ENCODE measurements at places on chromosomes 2 and 18.

- DNase-seq, result no peak
These were observed 601.2 kb downstream of the LRP1B start for GRCh38 chr2:141529659-141530058.

DNA sequence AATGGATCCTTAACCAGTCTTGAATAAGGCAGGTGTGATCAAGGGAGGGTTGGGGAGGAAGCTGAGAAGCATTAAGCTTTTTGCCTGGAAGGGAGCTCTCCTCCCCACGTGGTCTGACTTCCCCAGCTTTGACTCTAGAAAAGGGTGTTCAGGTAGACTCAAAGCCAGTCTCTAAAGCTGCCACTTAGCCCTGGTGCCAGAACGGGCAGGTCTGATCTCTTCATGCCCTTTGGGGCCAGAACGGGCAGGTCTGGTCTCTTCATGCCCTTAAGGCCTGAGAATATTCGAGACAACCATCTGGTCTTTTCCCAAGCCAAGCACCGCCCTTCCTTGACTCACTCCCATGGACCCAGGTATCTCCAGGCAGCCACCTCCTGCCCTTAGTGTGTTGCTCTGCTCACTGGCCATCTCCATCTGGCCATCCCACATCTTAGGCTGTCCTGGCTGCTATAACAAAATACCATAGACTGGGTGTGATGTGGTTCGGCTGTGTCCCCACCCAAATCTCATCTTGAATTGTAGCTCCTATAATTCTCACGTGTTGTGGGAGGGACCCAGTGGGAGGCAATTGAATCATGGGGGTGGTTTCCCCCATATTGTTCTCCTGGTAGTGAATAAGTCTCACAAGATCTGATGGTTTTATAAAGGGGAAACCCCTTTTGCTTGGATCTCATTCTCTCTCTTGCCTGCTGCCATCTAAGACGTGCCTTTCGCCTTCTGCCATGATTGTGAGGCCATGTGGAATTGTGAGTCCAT is 59.4 kb downstream of the SNORC start:
- DNase-seq, result no peak

GRCh38 chr2:162768656-162769055 is 69.9 kb downstream of the KCNH7 start:
- DNase-seq, result no peak

GRCh38 chr2:105378276-105378840 is 20.5 kb downstream of the FHL2 start:
- no peak for DNase-seq

DNA sequence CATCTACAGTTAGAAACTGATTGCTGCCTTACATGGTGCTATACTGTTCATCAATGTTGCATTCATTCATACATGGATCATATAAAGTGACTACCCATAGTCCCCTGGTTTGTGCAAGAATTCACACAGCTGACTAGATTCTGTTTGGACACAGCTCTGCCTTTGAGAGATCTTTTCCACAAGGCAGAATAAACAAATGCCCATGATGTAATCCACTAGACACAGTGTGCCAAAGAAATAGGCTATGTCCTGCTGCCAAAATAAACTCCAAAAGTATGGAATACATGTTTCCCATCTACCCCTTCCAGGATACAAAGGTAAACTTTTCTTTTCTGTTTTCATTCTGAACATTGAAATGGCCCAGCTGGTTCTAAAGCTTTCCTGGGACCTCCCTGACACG is 269.4 kb upstream of the CHAC2 start:
- peak; percentile 40 for DNase-seq

- no peak for DNase-seq
These were observed 813.7 kb downstream of the ERBB4 start for GRCh38 chr2:211724933-211725332.

DNA sequence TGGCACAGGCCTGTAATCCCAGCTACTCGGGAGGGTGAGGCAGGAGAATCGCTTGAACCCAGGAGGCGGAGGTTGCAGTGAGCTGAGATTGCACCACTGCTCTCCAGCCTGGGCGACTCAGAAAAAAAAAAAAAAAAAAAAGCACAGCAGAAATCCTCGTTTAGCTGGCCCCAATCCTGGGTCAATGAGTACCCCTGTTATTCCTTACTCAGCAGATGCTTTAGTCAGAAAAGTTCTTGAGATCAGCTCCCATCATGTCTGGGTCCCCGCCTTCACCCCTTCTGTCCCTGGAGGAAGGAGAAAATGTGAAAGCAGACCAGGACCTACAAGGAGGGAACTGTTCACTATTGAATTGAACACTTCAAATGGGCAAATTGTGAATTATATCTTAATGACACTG is 16.4 kb upstream of the KCNG3 start:
- DNase-seq, result no peak

- no peak for DNase-seq
These were observed 60.3 kb downstream of the KIAA2012 start for GRCh38 chr2:202133200-202133908.

DNA sequence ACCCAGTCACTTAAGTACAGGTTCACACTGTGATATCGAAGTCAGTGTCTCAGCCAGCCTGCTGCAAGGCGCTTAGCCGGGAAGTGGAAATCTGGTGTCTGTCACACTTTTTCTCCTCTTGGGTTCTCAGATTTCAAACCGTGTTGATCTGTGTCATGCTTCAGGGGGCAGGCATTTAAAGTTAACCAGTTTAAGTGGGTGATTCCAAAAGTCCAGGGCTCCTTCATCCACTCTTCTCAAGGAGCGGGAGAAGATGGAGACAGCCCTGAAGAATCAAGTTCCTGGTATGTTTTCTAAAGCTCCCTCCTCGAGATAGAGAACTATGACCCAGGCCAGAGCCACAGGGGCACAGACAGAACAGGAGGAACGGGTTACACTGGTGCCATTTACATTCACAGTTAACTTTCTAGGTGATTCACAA is 331.7 kb downstream of the GBX2 start:
- no peak for DNase-seq

GRCh38 chr2:12555012-12555645 is 161.6 kb upstream of the TRIB2 start:
- peak; percentile 62 for DNase-seq

- DNase-seq, result peak; percentile 2
These were observed 824.2 kb upstream of the FAM98A start for GRCh38 chr2:34423301-34423700.

DNA sequence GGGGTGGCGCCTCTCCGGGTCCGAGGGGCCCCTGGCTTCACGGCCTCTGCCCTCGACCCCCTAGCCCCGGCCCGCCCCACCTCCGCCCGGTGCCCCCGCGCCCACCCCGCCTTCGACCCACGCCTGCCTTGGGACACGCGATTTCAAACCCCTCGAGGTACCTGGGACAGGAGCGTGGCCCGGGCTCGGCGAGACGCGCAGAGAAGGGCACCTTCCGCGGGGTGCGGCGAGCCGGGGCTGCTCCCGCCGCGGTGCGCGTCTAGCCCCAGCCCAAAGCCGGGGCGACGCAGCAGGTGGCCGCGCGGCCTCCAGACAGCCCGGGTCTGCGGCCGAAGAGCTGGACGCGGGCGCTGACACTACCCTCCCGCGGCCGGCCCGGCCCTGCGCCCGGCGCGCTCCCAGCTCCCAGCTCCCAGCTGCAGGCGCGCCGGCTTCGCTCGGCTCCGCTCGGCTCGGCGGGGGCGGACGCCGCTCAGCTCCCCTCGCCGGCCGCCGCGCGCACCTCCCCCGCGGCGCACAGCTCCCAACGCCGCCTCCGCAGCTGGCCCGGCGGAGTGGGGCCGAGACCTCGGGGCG is at the start of gene CRACDL:
CRACDL (minus strand) TSS at position 449 of the 576 bp plus-strand sequence. CDS start 89,425 bp downstream, outside the sequence.
- DNase-seq, result no peak

- peak; percentile 43 for DNase-seq
These were observed 23.7 kb upstream of the SCYGR1 start for GRCh38 chr2:227411320-227411989.

DNA sequence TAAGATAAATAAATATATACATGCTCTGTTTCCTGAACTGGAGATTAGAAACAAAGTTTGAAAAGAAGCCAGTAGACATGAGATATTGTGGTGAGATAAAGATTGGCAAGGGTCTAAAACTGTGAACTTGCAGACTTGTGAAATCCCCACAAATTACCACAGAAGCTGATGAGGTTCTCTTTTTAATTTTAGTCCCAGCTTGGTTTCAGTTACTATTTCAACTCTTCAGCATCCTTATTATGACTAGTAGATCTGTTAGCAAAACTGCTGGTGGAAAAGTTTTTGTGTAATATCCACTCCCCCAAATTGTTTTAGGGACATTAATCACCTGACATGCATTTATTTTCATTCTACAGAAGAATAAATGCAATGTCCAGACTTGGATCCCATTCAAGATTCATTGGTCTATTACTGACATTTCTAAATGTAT is 20.8 kb downstream of the RASGRP3 start:
- no peak for DNase-seq

GRCh38 chr2:96931466-96931865 is 54.9 kb downstream of the FAM178B start:
- DNase-seq, result no peak

DNA sequence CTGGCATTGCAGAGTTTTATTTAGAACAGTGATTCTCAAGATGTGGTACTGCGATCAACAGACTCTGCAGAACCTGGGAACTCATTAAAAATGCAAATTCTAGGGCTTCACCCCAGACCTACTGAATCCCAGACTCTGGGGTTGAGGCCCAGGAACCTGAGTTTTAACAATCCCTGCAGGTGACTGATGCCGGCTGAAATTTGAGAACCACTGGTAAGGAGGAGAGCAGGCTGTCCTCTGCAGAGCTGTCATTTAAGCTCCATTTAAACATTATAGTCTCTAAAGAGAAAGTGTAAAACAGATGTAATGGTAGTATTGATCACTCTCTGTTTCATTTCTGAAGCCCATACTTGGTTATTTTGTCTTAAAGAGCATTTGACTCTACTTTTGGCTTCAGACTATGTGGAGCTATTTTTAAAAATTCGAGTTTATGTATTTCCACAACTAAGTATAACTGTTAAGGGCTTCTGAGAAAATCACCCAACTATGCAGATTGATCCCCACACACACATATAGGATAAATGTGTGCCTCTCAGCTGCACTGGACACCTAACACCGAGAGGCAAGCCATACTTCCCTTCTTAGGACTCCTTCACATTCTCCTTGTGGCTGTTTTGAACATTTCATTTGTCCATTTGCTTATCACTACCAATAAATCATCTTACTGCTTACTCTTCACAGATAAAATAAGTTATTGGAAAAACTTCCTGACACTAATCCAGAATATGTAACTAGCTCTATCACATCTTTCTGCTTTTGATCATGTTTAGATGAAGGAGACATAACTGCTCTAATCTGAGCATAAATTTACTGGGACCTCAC is 487.5 kb downstream of the DLGAP1 start:
- DNase-seq, result no peak

- DNase-seq, result peak; percentile 87
These were observed 233.2 kb downstream of the CNTNAP5 start for GRCh38 chr2:124258140-124258880.

GRCh38 chr2:172084645-172085459 is 455 bp upstream of the DLX1 start:
- peak; percentile 94 for DNase-seq

- DNase-seq, result no peak
These were observed 2.0 kb upstream of the MRPL53 start for GRCh38 chr2:74474481-74474880.

- DNase-seq, result peak; percentile 16
These were observed 245.2 kb upstream of the GULP1 start for GRCh38 chr2:188046437-188046836.

- DNase-seq, result no peak
These were observed 20.7 kb downstream of the FOSL2 start for GRCh38 chr2:28413152-28413898.

DNA sequence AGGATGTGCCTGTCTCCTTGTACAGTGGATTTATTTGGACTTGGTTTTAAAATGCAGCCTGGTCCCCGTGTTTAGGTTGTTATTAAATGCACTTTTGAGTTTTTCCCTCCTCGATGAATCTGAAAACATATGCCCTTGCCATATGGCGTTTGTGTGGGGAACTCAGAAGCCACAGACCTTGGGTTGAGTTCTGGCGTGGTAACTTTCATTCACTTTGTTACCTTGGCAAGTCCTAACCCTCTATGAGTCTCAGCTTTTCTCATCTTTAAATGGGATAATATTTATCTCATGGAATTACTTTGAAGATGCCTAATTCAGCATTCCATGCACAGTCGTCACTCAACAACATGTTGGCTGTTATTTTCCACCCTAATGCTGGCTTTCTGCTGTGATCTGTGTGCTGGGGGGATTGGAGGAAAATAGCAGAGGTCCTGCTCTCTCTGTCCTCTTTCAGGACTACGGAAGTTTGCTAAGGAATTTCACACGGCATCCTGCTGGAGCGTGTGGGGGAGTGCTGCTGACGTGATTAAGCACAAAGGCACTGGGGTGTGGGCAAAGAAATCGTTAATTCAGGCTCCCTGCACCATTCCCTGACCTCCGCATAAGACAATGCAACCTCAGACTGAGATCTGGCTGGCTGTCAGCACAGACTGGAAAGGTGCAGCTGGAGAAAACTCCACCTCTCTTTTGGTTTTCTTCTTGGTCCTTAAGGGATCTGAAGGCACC is 61.7 kb downstream of the LDLRAD4 start:
- DNase-seq, result no peak

DNA sequence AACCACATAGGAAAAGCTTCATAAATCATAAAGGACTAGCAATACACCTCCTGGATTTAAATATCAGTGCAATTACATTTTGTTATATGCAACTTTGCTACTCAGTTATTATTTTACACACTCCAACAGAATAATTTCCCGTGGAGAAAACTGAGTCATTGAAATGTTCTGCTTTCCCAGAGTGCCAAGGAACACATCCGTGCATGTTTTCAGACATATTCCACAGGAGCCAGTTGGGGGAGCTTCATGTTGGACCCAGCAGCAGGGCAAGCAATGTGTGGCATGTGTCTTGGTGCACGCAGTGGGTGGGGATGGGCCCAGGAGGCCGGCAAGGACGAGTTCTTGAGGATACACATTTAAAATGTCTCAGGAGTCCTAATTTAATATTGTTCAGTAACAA is 14.4 kb upstream of the SMIM21 start:
- peak; percentile 22 for DNase-seq

GRCh38 chr2:174836377-174836994 is 72.2 kb upstream of the CHRNA1 start:
- DNase-seq, result peak; percentile 99

DNA sequence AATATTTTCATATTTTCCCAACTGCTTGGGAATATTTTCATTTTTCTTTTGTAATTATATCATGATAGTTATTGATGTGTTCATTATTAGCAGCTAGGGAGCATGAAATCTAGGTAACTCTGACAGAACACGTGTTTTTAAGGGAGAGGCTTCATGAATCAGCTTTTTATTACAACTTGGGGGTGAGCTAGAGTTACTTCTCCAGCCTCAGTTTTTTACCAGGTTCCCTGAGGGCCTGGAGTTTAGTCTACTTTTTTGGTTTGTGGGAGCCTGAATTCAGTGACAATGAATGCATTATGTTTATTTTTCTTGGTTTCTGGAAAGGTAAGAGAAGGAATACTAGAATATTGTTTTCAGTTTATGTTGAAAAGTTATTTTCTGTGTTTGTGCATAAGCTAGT is 18.0 kb downstream of the NAB1 start:
- DNase-seq, result no peak

DNA sequence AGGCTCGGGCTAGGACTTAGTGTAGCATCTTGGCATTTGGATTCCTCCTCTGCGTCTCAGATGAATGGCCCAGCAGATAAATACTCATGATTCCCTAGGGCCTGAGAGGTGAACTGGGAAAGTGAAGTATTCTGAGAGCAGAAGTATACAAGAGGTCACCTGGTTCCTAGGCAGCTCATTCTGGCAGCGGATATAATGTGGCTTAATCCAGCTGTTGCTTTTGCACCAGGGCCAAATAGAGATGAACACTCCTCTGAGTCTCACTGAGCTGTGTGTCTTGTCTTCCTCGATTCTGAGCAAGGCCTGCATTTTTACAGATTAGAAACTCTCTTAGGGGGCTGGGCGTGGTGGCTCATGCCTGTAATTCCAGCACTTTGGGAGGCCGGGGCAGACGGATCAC is 196.1 kb downstream of the SLC4A3 start:
- no peak for DNase-seq

All from fibroblast of mammary gland (primary cell).